Smooth muscle cell of trachea (primary cell): ENCODE measurements at places on chromosomes 3 and 15. TPM values are rescaled to one million over a fixed set of nuclear protein-coding genes. Genes with fewer than 3 reads are reported as not detected.

Gene RAB27A
- total RNA-seq: 12.1 and 22.3 TPM in 2 replicates

Gene PDIA5
- total RNA-seq: 35.7 and 46.3 TPM in 2 replicates

Gene MUC4
- not detected in 2 replicates for total RNA-seq

Gene PRKAR2A
- total RNA-seq: 34.9 and 35.9 TPM in 2 replicates

Gene MORC1
- total RNA-seq: not detected in 2 replicates

Gene MAPKBP1
- total RNA-seq: 24.3 and 24.9 TPM in 2 replicates

Gene GPD1L
- total RNA-seq: 8.1 and 8.4 TPM in 2 replicates

Gene TICRR
- total RNA-seq: 0.33 and 4.7 TPM in 2 replicates

Gene EEF1AKMT4
- 0.87 and 2.0 TPM in 2 replicates for total RNA-seq

Gene BNC1
- total RNA-seq: 6.1 and 7.9 TPM in 2 replicates

Gene TIPARP
- 26.5 and 29.7 TPM in 2 replicates for total RNA-seq

Gene ABI3BP
- 12.9 and 21.2 TPM in 2 replicates for total RNA-seq

Gene CIP2A
- 5.8 and 27.3 TPM in 2 replicates for total RNA-seq

Gene ISLR
- 92.1 and 202 TPM in 2 replicates for total RNA-seq

Gene TM6SF1
- 3.0 and 3.3 TPM in 2 replicates for total RNA-seq

Gene ZBTB47
- total RNA-seq: 24.1 and 59.7 TPM in 2 replicates

Gene AMOTL2
- 42.2 and 77.1 TPM in 2 replicates for total RNA-seq

Gene KBTBD13
- total RNA-seq: under 0.01 and 0.17 TPM in 2 replicates

Gene LSAMP
- 7.1 and 12.2 TPM in 2 replicates for total RNA-seq

Gene NLGN1
- 1.0 and 3.3 TPM in 2 replicates for total RNA-seq

Gene TMED3
- total RNA-seq: 106 and 121 TPM in 2 replicates

Gene DUOX2
- 0.17 TPM in 1 of 2 replicates, not detected in the other for total RNA-seq

Gene CXCR6
- total RNA-seq: not detected in 2 replicates

Gene HESX1
- total RNA-seq: 1.2 and 1.5 TPM in 2 replicates

Gene DMXL2
- total RNA-seq: 23.7 and 40.7 TPM in 2 replicates

Gene SEMA5B
- not detected in 2 replicates for total RNA-seq

Gene SATB1
- total RNA-seq: 20.2 and 20.8 TPM in 2 replicates

Gene FETUB
- total RNA-seq: not detected in 2 replicates

Gene PCSK6
- 0.15 and 0.50 TPM in 2 replicates for total RNA-seq

Gene CLDND1
- 64.7 and 70.0 TPM in 2 replicates for total RNA-seq

Gene ZNF385D
- 0.66 and 6.5 TPM in 2 replicates for total RNA-seq

Gene RASGRF1
- under 0.01 TPM in 1 of 2 replicates, not detected in the other for total RNA-seq

Gene MEGF11
- total RNA-seq: not detected in 2 replicates

Gene ZNF592
- 4.7 and 6.5 TPM in 2 replicates for total RNA-seq

Gene SYNPR
- not detected in 2 replicates for total RNA-seq

Gene LRRIQ4
- not detected in 2 replicates for total RNA-seq

Gene OR5K2
- total RNA-seq: not detected in 2 replicates

Gene TNIK
- total RNA-seq: 19.9 and 22.2 TPM in 2 replicates

Gene CACNA2D3
- under 0.01 and 0.15 TPM in 2 replicates for total RNA-seq

Gene ZNF80
- total RNA-seq: not detected in 2 replicates

Gene CCDC39
- total RNA-seq: 0.15 and 0.17 TPM in 2 replicates

Gene CLPX
- total RNA-seq: 28.1 and 61.2 TPM in 2 replicates

Gene FBXL22
- 0.15 and 0.17 TPM in 2 replicates for total RNA-seq

Gene CD200R1
- under 0.01 TPM in 1 of 2 replicates, not detected in the other for total RNA-seq

Gene NRG4
- total RNA-seq: 0.15 TPM in 1 of 2 replicates, not detected in the other

Gene SEMA3F
- 7.4 and 7.6 TPM in 2 replicates for total RNA-seq

Gene SLC4A7
- 269 and 368 TPM in 2 replicates for total RNA-seq

Gene SLC9A9
- total RNA-seq: 46.1 and 59.9 TPM in 2 replicates
